ENCODE measurements at places on chromosomes 12 and 14.

DNA sequence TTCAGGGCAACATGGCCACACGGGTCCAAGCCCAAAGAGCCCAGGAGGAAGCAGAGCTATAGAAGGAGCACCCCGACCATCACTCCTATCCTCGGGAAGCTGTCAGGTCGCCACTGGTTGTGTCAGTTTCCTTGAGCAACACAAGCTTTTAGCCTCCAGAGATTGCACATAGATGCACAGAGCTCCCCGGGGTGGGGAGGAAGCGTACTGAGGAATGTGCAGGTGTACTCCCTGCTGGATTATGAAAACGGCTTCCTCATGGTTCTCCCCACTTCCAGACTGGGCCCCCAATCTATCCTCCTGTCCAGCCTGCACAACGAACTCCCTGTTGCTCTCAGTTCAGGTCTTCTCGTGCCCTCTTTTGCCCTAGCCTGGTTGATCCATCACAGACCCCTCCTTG, 30.3 kb upstream of the IRF2BPL start:
- DNase-seq = no peak

GRCh38 chr14:101500681-101501080, 60.6 kb upstream of the DIO3 start:
- DNase-seq = no peak

GRCh38 chr12:41437563-41437962, 249.4 kb downstream of the PDZRN4 start:
- no peak for DNase-seq

DNA sequence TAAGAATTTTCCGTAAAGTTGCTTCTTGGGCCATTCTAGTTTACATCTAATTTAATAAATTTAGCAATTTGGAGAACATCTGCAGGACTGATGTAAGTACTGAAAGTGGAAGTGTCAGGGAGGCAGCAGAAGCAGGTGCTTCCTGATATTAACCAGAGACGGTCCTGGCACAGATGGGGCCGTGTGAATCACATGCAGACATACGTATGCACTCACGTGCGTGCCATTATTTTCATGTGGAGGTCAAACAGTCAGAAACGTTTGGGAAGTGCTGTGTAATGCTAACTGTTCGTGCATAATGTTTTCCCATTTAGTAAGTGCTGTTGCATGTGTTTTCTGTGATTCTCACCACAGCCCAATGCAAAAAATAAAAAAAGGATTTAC, 87.8 kb upstream of the DYNC1H1 start:
- no peak for DNase-seq

DNA sequence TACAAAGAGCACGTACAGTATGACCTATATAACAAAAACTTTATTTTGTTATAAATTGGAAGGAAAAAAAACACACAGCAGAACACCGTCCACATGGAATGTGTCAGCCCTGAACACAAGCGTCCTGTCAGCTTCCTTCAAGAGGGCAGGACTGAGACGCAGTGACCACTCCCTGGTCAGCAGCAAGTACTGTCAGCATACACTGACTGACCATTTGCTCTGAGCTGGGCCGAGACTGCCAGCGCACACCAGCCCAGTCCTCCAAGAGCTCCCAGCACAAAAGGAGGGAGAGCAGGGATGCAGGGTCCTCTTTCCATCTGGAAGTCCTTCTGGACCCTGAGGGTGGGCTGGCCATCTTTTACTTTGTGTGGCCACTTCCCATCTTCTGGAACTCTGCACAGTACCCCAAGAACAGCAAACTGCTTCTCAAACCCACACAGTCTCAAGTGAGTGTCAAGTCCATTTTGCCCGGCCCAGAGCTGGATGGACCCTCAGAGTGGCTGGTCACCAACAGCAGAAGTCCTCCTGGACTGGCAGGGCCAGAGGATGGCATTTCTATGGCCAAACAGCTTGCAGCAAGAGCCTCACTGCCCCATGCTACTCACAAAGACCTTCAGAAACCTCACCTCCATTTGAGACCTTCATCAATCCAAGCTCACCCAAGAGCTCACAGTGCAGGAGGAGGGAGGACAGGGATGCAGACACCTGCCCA, 11.7 kb downstream of the CCDC88C start:
- no peak for DNase-seq

- DNase-seq = peak; percentile 47
These were observed 123.3 kb downstream of the SSPN start for GRCh38 chr12:26318661-26319068.

DNA sequence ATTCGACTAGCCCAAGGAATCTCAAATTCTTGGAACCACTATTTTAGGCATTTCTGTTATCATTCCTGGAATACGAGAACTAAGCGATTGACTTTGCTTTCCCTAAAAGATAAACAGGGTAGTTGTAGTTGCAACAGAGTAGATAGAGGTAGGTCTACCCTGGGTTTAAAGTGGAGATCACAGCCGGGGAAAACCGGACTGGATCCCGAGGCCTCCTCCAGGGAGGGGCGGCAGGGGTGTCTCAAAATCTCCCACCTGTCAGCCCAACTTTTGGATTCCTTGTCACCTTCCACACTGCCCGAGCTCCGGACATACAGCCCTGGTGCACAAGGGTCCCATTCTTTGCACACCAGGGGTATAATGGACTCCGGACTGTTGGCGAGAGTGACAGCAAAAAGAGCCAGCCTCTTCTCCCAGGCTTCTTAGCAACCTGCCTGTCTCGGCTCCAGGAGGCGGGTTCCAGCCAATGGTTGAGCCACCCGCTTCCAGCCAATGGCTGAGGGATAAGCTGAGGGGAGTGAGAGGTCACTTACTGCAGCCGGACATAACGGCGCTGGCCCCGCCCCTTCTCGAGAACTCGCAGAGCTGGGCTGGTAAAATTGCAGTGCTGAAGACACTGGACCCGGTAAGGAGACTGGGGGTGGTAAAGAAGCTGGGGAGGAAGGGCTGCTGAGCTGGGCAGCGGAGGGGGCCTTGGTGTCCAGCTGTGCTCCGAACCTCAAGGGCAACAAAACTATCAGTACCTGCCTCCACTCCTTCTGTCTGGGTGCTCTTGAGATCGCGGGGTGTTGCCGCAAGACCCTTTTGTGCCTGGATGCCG, at the start of gene SUOX:
Gene SUOX (plus strand): TSS at position 562 of the 820 bp plus-strand sequence. CDS start 4,946 bp downstream, outside the sequence.
- DNase-seq = peak; percentile 98

- peak; percentile 21 for DNase-seq
These were observed 1.3 kb downstream of the HOXC5 start for GRCh38 chr12:54033980-54034784.

DNA sequence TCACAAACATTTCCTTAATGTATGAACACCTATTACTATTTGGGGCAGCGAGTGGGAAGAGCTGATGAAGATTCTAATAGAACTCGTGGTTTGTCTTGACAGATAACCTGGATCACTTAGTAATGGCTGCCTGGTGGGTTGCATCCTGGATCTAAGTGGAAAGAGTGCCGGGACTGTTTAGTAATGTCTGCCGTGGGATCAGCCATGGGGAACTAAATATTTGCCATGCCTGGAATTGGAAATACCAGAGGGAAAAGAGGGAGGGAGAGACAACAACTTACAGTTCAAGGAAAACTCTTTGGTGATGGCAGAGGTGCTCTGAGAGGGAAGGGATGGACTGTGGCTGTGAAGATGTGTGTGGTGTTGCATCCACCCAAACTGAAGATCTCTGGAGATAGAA, 21.3 kb upstream of the CCDC63 start:
- no peak for DNase-seq

DNA sequence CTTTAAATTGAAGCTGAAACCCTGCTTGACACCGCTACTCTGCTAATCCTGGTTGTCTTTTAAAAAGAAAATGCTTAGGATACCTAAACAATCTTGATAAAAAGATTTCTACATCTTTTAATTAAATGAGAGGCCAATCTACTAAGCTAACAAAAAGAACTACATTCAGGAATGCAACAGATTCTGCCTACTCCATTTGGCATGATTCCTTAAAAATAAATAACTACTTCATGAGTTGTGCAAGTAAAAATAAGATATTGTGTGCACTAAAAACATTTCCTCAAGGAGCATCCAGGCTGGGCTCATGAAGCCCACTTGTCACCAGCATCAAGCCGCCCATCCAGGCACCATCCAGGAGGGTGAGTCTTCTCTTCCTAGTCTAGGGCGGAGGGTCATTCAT, 197.5 kb downstream of the PAX9 start:
- peak; percentile 71 for DNase-seq

DNA sequence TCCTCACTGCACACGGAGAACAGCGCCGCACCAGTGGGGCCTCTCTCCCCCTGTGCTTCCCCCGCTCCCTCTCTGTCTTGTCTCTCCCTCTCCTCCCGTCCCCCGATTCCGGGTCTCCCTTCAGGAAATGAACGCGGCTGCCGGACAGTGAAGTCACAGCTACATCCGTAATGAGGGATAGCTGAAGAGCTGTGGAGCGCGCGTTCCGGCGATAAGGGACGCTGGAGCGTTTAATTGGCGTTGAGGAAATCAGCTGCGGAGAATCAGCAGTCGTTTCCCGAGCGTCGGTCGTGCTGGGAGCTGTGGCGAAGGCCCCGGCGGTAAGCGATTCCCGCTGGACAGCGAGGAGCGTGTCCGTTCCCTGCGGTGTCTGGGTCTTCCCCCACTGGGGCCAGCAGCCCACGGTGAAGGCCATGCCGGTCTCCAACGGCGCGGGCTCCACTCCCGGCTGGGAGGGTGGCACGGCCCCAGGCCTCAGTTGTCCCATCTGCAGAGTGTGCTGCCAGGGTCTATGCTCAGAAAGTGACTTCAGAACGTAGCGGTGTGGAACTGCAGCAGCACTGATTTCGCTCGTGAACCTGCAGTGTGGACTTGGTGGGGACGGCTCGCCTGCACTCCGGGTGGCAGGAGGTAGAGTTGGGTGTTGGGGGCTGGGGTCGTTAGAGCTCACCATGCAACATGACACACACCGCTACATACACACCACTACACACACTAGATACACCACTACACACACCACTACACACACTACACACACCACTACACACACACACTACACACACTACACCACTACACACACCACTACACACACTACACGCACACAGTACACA, 10.9 kb downstream of the NOC4L start:
- DNase-seq = no peak

- DNase-seq = peak; percentile 99
These were observed at the start of gene NFATC4 for GRCh38 chr14:24367514-24368211. NFATC4 (plus strand) TSS chr14:24368184; CDS start chr14:24368341, 157 bp downstream.

- DNase-seq = no peak
These were observed 55.3 kb downstream of the STAB2 start for GRCh38 chr12:103642240-103642864.

DNA sequence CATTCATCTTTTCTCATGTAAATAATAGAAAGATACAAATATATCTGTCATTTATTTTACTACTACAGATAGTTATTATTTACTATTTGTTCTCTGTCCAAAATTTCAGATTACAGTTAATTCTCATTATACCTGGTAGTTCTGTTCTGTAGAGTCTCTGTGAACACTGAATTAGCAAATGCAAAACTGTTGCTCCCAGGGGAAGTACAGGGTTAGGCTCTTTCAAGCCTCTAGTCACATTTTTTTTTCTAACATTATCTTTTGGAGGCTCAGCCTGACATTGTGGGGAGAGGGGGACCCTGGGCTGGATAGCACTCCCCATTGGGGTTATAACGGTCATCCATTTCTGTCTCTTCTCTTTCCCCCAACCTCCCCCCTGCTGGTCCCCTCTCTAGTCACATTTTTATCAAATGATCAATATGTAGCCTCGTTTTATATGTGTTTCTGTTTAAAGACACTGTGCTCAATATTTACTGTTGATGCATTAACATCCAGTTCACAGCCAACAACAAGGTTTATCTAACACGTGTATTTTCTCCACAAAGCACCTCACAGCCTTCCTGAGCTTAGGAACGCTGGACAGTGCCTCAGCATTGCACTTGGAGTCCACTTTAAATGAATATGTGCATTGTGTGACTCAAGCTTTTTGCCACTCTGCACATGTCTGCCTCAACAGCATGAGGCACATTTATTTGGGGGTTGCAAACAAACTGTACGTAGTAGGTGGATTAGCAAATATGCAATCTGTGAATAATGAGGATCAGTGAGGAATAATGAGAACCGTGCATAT, 4.7 kb downstream of the SMCO2 start:
- no peak for DNase-seq

GRCh38 chr14:71507681-71508080, 424.5 kb upstream of the RGS6 start:
- DNase-seq = no peak

GRCh38 chr12:113844495-113845210, 121.5 kb downstream of the RBM19 start:
- DNase-seq = no peak

GRCh38 chr12:21607701-21608100, 3.1 kb upstream of the GYS2 start:
- peak; percentile 67 for DNase-seq

DNA sequence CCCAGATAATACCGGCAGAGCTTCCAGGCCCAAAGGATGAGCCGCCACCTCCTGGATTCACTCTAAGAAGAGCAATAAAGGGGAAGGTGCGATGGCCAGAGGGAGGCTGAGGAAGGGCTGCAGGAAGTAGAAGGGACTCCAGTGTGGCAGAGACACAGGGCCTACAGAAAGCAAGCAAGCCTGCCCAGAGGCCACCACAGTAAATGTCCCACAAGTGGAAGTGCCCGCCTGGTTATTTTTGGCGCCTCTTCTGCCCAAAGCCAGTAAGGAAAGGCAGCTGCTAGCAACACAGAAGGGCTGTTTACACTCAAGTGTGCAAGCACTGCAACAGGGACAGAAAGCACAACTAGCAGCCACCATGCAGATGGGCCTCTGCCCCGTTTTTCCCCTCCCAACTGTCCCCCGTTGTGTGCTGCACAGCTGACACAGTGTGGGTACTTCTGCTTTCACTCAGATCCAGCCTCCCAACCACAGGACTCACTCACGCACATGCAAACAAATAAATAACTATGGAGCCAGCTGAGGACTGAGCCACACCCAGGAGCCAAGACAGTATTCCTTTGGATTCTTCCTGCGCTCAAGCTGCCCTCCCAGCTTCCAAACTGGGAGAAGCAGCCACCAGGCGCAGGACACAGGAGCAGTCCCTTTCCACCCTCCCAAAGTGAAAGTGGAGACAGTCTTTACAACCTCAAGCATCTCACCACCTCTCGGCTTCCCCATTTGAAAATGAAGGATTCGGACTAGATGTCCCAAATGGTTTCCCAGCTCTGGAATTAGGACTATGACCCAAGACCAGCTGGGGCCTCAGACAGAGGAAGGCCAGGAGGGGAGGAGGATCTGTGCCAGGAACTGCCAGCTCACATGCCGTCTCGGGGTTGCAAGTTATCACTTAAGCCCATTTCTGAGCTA, 40.0 kb upstream of the PNMA1 start:
- peak; percentile 58 for DNase-seq

GRCh38 chr14:21668377-21668776, 5.2 kb downstream of the OR4E1 start:
- DNase-seq = peak; percentile 4

GRCh38 chr14:105012171-105012985, 8.5 kb downstream of the CDCA4 start:
- DNase-seq = no peak

DNA sequence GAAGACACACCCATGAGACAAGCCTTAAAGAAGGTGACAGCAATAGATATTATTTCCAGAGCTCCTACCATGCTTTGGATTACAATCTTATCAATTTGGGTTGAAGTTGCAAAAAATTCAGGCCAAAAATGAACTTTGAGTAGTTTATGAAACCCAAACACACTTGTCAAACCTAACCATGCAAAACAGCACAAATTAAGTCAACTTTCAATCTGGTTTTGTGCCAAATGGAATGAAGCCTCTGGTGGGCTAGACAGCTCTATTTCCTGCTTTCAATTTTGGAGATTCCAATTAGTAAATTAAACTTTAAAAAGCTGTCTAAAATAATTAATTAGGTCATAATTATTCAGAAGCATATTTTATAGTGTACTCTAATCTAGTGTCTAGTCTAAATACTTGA, 203.4 kb downstream of the SYT1 start:
- DNase-seq = no peak

All from adipocyte (in vitro differentiated cells).